ENCODE measurements at places on chromosomes 1 and 21. TPM values are rescaled to one million over a fixed set of nuclear protein-coding genes. Genes with fewer than 3 reads are reported as not detected.

CSDE1 gene
- total RNA-seq, result 1,694 TPM

NCAM2 gene
- total RNA-seq, result 9.1 TPM

DIO1 gene
- total RNA-seq, result not detected

ARMH1 gene
- total RNA-seq, result 0.91 TPM

TAS1R2 gene
- not detected for total RNA-seq

NR0B2 gene
- not detected for total RNA-seq

Measured in smooth muscle cell of the pulmonary artery (primary cell).